Smooth muscle cell of the pulmonary artery (primary cell): ENCODE measurements at places on chromosomes 12 and 14. TPM values are rescaled to one million over a fixed set of nuclear protein-coding genes. Genes with fewer than 3 reads are reported as not detected.

The LAG3 gene
- total RNA-seq: not detected in 2 replicates

The AMN gene
- 0.07 and 0.13 TPM in 2 replicates for total RNA-seq

The NID2 gene
- 183 and 734 TPM in 2 replicates for total RNA-seq

The ASCL1 gene
- not detected in 2 replicates for total RNA-seq

The NAV3 gene
- 94.9 and 132 TPM in 2 replicates for total RNA-seq

The SLC17A8 gene
- total RNA-seq: not detected in 2 replicates

The GALNT16 gene
- total RNA-seq: 1.7 and 4.9 TPM in 2 replicates

The ADCY6 gene
- 107 and 144 TPM in 2 replicates for total RNA-seq

The SLC24A4 gene
- total RNA-seq: not detected in 2 replicates

The CLEC4C gene
- not detected in 2 replicates for total RNA-seq

The KRT6C gene
- total RNA-seq: 0.07 TPM in 1 of 2 replicates, not detected in the other

The TCL1B gene
- not detected in 2 replicates for total RNA-seq

The PTGDR gene
- total RNA-seq: 0.30 and 2.6 TPM in 2 replicates

The PIWIL1 gene
- not detected in 2 replicates for total RNA-seq

The KIF26A gene
- total RNA-seq: under 0.01 and 0.03 TPM in 2 replicates

The SERPINA10 gene
- total RNA-seq: not detected in 2 replicates

The COCH gene
- 0.46 TPM in 1 of 2 replicates, not detected in the other for total RNA-seq

The LIN7A gene
- 4.1 and 26.8 TPM in 2 replicates for total RNA-seq
